ENCODE measurements at places on chromosomes 5 and 9.

- no peak for DNase-seq
Observed at GRCh38 chr5:175695161-175696126, 37.6 kb downstream of the HRH2 start.

- DNase-seq, result no peak
Observed at GRCh38 chr9:15332939-15333338, 25.9 kb upstream of the TTC39B start.

GRCh38 chr9:77926371-77926878, 105.2 kb downstream of the GNAQ start:
- DNase-seq, result peak; percentile 46

- no peak for DNase-seq
Observed at GRCh38 chr5:35828082-35828598, 28.6 kb upstream of the IL7R start.

DNA sequence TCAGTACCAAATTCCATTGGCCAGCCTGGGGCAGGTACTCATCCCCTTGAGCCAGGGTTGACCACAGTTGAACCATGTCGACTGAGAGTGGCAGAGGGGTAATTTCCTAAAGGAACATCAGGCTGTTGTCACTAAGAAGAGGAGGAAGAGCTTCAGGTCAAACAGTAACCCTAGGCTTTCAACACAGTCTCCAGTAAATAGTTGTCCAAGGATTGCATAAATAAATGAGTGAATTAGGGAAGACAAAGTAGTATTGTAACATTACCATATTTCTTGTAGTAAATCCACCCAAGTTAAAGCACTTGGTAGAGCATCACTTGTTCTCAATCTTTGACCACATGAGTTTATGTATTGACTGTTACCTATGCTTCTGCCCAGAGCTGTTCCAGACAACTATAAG, 7.4 kb downstream of the PSAT1 start:
- no peak for DNase-seq

GRCh38 chr9:114995681-114996221, 65.4 kb upstream of the TNFSF8 start:
- no peak for DNase-seq

DNA sequence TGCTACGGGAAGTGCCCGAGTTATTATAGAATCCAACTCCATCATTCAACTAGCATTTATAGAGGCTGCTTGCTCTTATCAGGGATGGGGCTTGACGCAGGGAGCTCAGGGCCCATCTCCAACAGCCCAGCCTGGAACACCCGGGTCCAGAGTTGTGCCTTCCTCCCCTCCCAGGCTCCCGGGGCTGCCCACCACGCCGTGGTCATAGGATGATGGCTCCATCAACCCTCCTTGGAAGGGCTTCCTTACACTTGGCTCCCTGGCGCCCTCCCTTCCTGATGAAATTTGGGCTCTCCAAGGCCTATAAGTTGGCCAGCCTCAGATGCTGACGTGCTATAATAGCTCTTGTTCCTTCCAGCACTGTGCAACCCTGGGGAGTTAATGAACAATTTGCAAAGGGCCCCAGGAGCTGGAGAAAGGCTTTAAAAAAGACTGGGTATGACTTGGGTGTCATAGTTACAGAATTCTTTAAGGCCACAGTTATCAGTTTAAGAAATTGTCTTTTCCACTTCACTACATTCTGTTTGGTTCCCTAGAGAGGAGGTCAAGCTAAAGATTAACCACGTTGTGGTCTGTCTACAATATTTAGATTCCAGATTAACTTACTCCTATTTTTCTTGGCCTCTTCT, 42.5 kb upstream of the GADD45G start:
- no peak for DNase-seq

DNA sequence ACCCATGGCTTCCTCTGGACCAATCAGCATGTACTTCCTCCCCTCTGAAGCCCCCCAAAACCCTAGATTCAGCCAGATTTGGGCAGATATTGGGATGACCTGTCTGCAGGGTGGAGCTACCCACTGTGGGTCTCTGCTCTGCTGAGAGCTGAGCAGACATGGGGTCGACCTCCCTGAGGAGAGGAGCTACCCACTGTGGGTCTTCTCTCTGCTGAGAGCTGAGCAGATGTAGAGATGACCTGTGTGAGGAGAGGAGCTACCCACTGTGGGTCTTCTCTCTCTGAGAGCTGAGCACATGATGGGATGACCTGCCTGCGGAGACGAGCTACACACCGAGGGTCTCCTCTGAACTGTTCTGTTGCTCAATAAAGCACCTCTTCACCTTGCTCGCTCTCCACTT, 89.6 kb downstream of the CAVIN4 start:
- no peak for DNase-seq

GRCh38 chr5:133425222-133425621, 187.1 kb downstream of the FSTL4 start:
- DNase-seq, result no peak

DNA sequence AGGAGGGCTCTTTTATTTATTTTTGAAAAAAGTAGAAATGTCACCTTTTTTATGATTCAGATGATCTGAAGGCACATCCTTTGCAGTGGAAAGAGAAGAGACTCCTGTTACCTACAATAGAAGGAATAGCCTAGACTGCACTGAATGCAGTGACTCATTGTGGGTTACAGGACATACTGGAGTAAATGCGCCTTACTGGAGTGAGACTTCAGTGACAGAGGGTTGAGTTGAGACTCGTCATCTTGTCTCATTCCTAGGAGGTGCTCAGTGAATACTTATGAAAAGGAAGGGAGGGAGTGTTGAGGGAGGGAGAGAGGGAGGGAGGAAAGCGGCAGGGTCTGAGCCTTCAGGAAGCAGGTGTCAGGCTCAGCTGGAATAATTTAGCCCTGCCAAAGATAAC, 25.2 kb downstream of the ANKRA2 start:
- peak; percentile 78 for DNase-seq

DNA sequence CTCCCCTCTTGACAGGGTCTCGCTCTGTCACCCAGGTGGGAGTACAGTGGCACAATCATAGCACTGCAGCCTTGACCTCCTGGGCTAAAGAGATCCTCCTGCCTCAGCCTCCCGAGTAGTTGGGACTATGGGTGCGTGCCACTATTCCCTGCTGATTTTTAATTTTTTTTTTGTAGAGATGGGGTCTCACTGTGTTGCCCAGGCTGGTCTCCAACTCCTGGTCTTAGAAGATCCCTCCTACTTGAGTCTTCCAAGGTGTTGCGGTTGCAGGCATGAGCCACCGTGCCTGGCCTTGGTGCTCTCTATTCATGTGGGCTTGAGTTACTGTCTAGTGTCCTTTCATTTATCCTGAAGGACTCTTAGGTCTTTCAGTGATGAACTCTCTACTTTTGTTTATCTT, 24.1 kb downstream of the EHMT1 start:
- DNase-seq, result no peak

DNA sequence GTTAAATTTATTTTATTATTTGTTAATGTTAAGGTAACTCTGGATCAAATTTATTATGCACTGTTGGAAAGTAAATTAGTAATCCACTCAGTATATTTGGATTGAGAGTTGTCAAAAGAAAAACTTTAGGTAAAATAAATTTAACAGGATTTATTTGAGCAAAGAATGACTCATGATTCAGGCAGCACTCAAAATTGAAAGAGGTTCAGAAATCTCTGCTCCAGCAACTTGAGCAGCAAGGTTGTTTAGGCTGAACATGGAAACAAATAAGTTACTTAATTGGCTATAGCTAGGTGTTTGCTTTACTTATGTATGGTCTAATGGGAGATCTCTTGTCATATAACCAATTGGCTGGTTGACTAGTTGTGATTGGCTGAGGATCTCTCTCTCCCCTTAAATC, 296.2 kb upstream of the EDIL3 start:
- no peak for DNase-seq

DNA sequence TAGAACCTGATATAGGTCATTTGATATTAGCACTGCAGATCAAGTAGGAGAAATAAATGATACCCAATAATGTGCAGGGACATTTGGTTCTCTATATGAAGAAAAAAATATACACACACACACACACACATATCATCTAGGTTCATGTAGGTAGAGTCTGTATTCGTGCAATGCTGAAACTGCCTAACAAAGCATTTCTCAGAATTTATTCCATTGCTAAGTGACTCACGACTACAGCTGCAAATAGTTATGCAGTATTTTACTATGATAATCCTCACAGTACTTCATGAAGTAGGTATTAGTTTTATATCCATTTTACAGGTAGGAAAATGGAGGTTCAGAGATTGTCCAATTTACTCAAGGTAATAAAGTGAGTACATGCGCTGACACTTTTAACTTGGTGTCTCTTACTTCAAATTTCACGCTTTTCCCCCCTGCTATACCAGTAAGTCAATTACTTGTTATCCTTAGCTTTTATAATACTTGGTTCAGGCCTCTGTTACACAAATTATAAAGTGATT, 2.4 kb downstream of the GIN1 start:
- DNase-seq, result no peak

DNA sequence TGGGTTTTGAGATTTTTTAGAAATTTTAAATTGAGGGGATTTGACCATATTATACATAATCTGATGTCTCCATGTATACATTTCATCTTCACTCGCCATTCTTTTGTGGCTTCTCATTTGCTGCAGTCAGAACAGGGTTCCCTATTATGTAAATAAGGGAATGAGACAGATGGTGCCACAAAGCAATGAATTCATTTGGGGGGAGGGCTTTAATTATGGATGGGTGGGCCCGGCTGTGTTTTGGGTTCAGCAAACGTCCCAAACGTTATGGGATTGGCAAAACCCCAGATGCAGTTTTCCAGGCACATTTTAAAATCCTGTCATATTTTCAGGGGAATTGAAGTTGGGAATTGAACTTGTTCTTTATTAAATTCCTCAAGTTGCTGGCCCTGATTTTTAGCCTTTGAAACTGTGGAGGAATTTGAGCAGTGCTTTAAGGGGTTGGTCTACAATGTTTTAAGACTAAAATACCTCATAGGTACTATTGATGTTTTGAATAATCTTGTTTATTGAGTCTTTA, 558.5 kb upstream of the ZNF462 start:
- DNase-seq, result no peak

DNA sequence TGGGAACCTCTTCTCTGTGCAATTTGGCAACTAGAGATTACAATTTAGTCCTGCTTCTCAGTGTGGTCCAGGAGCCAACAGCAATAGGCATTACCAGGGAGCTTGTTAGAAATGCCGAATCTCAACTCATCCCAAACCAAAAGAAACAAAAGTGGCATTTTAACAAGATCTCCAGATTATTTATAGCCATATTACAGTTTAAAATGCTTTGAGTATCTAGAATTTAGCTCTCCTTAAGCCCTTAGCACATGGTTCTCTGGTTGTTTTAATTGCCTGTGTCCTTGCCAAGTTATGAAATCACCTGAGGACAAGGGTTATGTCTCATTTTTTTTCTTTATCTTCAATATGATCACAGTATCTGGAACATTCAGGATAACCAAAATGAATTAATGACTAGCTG, 51.6 kb upstream of the TAS2R1 start:
- DNase-seq, result no peak

DNA sequence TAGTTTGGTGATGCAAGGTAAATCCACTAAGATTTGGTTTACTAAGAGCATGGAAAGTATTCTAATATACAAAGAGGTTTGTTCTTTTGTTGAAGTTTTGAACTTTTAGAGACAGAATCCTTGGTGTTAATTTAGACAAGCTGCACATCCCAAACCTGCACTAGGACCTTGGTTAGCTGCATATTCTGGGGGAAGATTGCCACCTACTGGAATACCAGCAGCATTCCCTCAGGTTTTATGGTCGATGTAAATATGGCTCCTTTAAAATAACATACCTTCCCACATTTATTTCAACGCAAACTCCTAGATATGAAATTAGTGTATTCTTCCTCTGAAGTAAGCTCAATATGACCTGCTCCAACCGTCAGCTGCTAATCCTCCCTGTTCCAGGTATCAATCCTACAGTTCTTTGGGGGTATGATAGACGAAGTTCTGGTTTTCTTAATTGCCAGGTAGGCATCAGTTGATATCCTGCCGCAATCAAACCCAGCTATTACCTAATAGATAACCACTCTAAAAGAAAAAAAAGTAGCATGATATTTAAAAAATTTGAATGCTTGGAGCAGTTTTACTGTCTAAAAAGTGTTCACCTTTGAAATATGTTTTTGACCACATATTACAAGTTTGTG, 624.1 kb downstream of the ISL1 start:
- DNase-seq, result peak; percentile 10

DNA sequence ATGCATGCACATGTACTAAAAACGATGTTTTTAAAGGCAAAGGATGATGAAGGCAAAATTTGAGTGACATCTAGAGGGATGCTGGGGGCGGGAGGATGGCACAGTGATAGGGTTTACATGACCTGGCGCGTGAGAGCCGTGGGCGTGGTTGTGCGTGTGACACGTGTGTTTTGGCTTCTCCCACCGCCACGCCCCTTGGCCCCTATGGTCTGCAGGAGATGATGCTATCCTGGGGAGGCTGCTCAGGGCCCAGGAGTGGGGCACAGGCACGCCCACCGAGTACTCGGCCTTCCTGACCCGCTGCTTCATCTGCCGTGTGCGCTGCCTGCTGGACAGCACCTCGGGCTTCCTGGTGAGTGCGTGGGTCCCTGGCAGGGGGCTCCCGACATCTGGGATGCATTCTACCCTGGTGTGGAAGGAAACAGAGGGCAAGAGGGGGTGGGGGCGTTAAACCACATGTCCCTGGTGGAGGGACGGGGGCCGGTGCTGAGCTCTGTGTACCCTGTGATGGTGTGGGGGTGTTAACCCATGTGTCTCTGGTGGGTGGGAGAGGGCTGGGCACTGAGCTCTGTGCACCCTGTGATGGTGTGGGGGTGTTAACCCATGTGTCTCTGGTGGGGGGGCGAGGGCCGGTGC, 19.2 kb upstream of the EXOC3 start:
- no peak for DNase-seq

DNA sequence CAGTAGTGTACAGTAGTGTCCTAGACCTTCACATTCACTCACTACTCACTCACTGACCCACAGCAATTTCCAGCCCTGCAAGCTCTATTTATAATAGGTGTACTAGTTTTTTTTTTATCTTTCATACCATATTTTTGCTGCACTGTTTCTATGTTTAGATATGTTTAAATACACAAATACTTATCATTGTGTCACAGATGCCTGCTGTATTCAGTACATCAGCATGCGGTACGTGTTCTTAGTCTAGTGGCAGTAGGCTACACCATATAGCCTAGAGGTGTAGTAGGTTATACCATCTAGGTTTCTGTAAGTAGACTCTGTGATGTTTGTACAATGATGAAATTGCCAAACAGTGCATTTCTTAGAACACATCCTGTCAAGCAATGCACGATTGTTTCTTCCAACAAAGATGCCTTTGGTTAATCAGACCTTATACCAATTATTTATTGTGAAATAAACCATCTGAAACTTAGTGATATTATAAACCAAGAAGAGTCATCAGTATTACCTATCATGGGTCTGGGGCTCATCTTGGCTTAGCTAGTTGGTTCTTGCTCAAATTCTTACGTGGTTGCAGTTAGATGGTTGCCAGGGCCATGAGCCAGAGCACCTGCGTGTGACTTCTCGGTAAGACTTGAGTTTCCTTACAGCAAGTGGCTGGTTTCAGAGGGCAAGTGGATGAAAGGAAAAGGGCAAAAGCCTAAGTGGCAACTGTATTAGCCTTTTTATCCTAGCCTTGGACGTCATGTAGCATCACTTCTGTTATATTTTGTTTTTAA, 41.1 kb downstream of the ERBIN start:
- no peak for DNase-seq

Measured in Daoy (cell line).